ENCODE measurements at places on chromosomes 4 and X. TPM values are rescaled to one million over a fixed set of nuclear protein-coding genes. Genes with fewer than 3 reads are reported as not detected.

Gene C4orf51
- total RNA-seq: not detected

Gene SPANXN4
- total RNA-seq: not detected

Gene FGFBP2
- 1.3 TPM for total RNA-seq

Gene GAR1
- total RNA-seq: 6.2 TPM

Gene TNMD
- total RNA-seq: 0.10 TPM

Gene FGFBP1
- total RNA-seq: not detected

Gene ARSJ
- 16.2 TPM for total RNA-seq

Gene STBD1
- total RNA-seq: 2.4 TPM

Gene LARP7
- total RNA-seq: 21.9 TPM

Gene SPATA4
- not detected for total RNA-seq

Gene AP1AR
- total RNA-seq: 6.4 TPM

Gene PAGE2B
- not detected for total RNA-seq

Gene ARHGEF9
- 10.5 TPM for total RNA-seq

Gene POF1B
- total RNA-seq: not detected

Gene INPP4B
- total RNA-seq: 1.6 TPM

Gene SSX2
- total RNA-seq: not detected
